ENCODE measurements at places on chromosomes 2 and 18. TPM values are rescaled to one million over a fixed set of nuclear protein-coding genes. Genes with fewer than 3 reads are reported as not detected.

DNA sequence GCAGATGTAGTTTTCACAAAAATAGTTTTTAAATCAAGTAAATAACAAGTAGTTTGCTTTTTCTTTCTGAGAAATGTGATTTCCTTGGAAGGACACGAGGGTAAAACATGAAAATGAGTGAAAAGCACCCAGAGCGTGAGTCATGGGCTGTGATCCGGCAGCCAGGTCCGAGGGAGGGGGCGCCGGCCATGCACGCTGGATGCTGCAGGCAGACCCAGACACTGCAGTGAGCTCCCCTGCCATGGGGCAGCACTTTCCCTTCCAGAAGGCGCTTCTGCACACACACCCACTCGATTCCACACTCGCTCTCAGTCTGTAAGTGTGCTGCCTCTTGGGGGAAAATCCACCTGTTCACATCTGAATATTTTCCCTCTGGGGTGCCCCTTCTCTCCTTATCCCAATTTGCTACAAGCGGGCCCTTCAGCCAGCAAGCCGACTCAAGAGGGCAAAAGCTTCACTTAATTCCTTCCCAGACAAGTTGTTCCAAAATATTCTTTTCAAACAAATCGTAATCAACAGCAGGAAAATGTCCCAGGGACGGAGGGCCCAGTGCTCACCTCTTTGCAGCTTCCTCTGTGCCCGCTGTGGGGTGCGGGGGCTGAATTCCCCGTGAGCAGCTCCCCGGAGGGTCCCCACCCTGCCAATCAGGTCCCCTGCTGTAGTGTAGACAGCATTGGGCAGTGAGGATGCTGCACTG is 87.0 kb upstream of the ID2 start:
- DNase-seq: no peak

DNA sequence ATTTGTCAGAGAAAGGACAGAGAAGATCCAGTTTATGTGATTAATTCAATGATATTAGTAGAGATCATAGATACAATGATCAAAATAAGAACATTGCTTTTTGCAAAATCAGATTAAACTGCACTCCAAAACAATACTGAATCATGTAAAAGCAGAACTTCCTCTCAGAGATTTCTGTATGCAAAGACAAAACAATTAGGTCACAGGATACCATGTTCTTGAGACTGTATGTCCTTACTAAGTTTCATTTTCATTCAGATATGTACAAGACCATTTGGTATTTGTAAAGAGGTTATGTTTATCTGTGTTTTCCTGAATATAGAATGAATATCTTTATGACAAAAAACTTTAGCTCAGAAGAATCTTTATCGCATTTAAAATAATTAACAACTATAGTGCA is 161.8 kb downstream of the DLGAP1 start:
- DNase-seq: no peak

GRCh38 chr2:120858361-120859106 is 122.9 kb downstream of the GLI2 start:
- DNase-seq: no peak

- DNase-seq: no peak
Observed at GRCh38 chr2:47270421-47270820, 115.3 kb upstream of the STPG4 start.

- no peak for DNase-seq
Observed at GRCh38 chr2:58194458-58194857, 46.7 kb downstream of the FANCL start.

GRCh38 chr2:135701442-135701841 is 40.2 kb upstream of the UBXN4 start:
- no peak for DNase-seq

GRCh38 chr2:164969909-164970690 is 14.8 kb upstream of the SLC38A11 start:
- DNase-seq: no peak

GRCh38 chr2:66421612-66422011 is 13.3 kb upstream of the MEIS1 start:
- DNase-seq: no peak

GRCh38 chr2:236536727-236537398 is 32.8 kb upstream of the ACKR3 start:
- DNase-seq: peak; percentile 36

DNA sequence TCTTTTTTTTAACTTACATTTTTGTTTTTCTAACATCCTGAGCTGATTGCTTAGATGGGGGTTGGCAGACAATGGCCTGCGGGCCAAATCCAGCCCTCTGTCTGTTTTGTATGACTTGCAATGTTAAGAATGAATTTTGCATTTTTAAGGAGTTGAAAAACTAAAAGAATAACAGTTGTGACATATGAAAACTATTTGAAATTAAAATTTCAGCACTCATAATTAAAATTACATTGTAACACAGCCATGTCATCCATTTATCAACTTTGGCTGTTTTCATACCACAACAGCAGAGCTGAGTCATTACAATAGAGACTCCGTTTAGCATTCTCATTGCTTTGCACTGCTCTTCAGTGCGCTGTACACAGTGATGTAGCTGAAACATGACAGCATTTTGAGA is 94.1 kb upstream of the MC4R start:
- DNase-seq: no peak

- DNase-seq: no peak
Observed at GRCh38 chr2:187274146-187274545, 173.9 kb downstream of the CALCRL start.

- DNase-seq: no peak
Observed at GRCh38 chr2:20064841-20065240, 13.4 kb upstream of the LAPTM4A start.

GRCh38 chr2:45438872-45439665 is 172.0 kb downstream of the SRBD1 start:
- DNase-seq: no peak

GRCh38 chr2:204264621-204265140 is 280.6 kb upstream of the PARD3B start:
- DNase-seq: no peak

- DNase-seq: no peak
Observed at GRCh38 chr2:190425221-190425866, 17.2 kb downstream of the MFSD6 start.

DNA sequence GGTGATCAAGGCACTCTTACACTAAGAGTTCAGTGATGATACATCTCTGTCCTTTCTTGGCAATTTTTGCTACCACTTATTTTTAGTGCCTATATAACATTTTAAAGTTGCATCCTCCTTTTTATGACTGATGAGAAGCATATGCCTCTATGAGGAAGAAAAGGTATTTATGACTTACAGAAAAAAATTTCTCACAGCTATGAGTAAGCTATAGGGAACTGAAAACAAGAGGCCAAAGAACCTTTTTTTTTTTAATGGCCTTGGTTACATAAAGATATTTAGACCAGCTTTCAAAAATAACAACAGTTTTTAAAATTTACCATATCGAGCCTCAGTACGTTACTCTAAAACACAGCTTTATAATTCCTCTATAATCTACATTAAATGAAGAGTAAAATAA is 21.3 kb downstream of the MBD5 start:
- no peak for DNase-seq

DNA sequence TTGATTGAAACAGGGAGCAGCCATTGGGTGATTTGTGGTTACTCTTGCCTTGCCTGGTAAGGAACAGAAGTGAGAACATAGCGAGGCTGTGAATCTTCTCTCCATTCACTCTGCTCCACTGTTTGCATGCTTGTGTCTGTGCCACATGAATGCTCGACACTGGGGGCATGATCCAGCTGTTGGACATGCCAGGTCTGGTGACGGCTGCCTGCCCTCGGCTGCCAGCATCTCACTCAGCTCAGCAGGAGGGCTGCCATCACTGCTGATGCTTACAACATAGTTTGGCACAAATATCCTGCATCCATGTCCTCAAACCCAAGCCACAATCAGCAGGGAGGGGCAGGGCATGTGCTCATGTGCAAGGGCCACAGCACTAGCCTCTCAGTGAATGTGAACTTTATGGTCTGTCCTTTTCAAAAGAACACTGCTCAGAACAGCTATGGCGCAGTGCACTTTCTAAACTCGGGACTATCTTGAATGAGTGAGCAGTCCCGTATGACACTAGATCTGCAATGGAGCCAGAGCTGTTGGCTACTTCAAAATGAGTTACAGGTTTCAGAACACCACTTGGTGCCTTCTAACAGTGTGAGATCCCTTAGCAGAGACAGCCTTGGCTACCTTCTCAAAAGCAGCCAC is 126.3 kb downstream of the NRP2 start:
- DNase-seq: no peak

GRCh38 chr2:159620796-159621195 is 4.4 kb upstream of the BAZ2B start:
- no peak for DNase-seq

GRCh38 chr18:3424280-3424890 is 25.6 kb upstream of the TGIF1 start:
- no peak for DNase-seq

GRCh38 chr2:12310399-12310798 is 406.3 kb upstream of the TRIB2 start:
- DNase-seq: no peak

- no peak for DNase-seq
Observed at GRCh38 chr18:23532848-23533247, 29.5 kb downstream of the RMC1 start.

GRCh38 chr2:172395503-172395902 is 31.9 kb upstream of the ITGA6 start:
- no peak for DNase-seq

GRCh38 chr2:28956890-28957289 is 24.2 kb upstream of the TOGARAM2 start:
- DNase-seq: no peak

GRCh38 chr2:188382107-188382506 is 90.4 kb downstream of the GULP1 start:
- no peak for DNase-seq

GRCh38 chr2:85852152-85852840 is 36.5 kb downstream of the ST3GAL5 start:
- DNase-seq: no peak

DNA sequence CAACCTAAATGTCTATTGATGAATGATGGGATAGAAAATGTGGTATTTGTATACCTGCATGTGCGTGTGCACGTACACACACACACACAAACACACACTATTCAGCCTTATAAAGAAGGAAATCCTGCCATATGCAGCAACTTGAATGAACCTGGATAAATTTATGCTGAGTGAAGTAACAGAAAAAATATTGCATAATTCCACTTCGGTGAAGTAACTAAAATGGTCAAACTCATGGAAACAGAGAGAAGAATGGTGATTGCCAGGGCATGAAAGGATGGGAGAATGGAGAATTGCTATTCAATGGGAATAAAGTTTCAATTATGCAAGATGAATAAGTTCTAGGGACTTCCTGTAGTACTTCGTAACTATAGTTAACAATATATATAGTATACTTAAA is 95.5 kb upstream of the SCN1A start:
- DNase-seq: no peak

DNA sequence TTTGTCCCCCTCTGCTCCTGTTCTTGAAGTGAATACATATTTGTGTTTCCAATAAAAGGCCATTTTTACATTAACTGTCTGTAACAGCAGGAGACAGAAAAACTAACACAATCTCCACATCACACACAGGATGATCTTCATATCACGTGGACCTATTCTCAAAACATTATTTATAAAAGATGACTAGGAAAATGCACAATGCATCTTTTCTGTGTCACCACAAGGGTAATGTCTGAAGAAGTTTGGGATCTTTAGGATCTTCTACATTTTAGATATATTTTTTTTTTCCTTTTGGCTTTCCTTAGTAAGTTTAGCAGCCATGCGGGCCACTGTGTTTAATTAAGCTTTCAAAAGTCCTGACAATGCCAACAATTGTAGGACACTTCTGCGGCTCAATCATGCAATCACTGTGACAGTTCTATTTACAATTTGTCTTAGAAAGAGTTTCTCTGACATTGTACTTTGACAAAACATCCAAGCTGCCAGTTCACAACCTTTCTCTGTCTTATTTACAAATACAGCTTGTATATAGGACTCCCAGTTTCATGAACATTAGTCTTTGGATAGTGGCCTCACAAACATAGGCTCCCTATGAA is 12.3 kb downstream of the BCL11A start:
- DNase-seq: no peak

The PROKR1 gene
- not detected for total RNA-seq

The ATP8B1 gene
- total RNA-seq: not detected

The DYNAP gene
- total RNA-seq: not detected

The LIMS3 gene
- total RNA-seq: 0.91 TPM

The KIF1A gene
- 1.6 TPM for total RNA-seq

The RAB6C gene
- not detected for total RNA-seq

The SLC25A12 gene
- total RNA-seq: 22.9 TPM

The CDH2 gene
- total RNA-seq: not detected

The L3MBTL4 gene
- 0.18 TPM for total RNA-seq

The OBSL1 gene
- total RNA-seq: 0.48 TPM

The MYO7B gene
- total RNA-seq: not detected

The NTSR2 gene
- not detected for total RNA-seq

The KCNG2 gene
- not detected for total RNA-seq

The MAP3K19 gene
- total RNA-seq: not detected

The ING5 gene
- total RNA-seq: 48.4 TPM

The RHBDD1 gene
- 32.8 TPM for total RNA-seq

The SERPINB10 gene
- not detected for total RNA-seq

The SNRNP27 gene
- total RNA-seq: 61.2 TPM

The ACYP2 gene
- 10.3 TPM for total RNA-seq

The CFC1 gene
- not detected for total RNA-seq

The FNDC4 gene
- 0.15 TPM for total RNA-seq

The MTLN gene
- total RNA-seq: 120 TPM
